ENCODE measurements at places on chromosomes 5 and 9.

DNA sequence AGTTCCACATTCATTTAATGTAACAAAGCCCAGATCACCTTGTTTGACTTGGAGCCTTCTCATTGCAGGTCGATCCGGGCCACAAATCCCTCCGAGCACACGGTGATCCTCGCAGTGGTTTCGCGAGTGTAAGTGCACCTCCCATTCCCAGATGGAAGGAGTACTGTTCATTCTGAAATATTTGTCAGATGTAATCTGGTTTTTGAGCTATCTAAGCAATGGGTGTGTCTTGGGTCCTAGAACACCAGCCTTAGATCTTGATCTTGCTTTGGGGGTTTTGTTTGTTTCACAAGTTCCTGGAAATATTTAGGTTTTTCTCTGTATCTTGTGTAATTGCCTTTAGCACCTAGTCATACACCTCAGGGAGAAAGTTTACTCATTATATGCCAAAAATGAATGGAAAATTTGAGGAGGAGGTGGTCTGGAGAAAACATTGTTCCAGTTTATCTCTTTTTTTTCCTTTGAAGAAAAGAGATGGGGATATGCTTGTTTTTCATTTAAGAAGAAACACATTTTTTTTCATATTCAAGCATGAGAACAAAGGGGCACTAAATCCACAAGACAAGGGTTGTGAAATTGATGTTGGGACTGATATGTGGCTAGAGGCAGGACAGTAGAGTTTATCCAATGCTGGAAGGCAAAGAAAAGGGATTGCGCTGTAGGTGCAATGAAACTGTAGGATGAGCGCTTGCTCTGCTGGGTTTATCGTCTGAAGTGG lies 118.6 kb downstream of the PDE8B start:
- DNase-seq = peak; percentile 62

GRCh38 chr9:35085078-35085477 lies 5.3 kb upstream of the FANCG start:
- DNase-seq = no peak

DNA sequence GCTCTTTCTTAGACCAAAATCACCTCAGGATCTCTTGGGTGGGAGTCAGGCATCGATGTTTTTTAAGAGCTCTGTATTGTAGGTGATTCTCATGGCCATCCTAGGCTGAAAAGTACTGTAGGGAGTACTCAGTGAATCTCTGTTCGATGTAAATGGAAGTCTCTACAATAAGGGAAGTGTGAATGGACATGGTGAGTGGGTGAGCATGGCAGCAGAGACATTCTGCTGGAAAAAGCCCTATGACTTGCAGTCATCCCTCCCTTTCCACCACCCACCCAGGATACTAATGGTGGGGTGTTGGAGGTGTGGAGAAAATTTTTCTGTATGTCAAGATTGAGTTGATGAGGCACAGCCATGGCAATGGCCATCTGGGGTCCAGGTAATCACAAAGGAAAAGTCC lies 30.9 kb downstream of the ZNF366 start:
- no peak for DNase-seq

DNA sequence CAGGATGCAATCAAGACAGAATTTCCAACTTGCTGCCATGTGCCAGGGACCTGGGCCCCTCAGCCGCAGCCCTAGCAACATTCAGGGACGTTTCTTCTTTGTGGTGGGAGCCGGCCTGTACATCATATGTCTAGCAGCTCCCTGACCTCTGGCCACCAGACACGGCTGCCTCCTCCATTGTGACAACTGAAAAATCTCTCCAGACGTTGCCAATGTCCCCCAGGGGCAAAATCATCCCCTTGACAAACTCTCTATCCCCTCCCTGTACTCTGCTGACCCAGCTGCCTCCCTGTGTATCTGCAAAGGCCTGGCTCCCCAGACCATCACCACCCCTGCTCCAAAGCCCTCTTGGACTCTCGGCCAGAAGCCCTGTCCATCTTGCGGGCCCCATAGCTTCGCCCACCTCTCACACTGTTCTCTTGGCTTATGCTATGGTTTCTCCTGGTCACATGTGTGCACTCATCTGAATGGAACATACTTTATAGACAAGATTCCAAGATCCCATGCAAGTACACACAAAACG lies 40.8 kb downstream of the BICD2 start:
- DNase-seq = no peak

DNA sequence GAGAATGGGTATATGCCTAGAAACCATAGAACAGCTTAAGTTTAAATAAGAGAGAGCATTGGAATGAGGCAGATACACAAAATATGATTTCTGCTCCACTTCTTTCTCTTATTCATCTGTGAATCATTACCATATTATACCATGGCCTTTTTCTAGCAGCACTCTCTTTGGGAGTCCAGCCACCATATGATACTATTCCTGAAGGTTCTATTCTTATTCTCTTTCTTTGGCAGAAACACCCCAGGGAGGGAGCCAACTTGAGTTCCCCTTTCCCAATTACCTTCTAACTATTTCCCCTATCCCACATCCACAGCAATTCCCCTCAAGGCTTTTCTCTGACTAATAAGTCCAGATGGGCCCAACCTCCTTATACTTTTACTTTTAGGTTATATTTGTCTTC lies 55.9 kb downstream of the NDUFAF2 start:
- no peak for DNase-seq

DNA sequence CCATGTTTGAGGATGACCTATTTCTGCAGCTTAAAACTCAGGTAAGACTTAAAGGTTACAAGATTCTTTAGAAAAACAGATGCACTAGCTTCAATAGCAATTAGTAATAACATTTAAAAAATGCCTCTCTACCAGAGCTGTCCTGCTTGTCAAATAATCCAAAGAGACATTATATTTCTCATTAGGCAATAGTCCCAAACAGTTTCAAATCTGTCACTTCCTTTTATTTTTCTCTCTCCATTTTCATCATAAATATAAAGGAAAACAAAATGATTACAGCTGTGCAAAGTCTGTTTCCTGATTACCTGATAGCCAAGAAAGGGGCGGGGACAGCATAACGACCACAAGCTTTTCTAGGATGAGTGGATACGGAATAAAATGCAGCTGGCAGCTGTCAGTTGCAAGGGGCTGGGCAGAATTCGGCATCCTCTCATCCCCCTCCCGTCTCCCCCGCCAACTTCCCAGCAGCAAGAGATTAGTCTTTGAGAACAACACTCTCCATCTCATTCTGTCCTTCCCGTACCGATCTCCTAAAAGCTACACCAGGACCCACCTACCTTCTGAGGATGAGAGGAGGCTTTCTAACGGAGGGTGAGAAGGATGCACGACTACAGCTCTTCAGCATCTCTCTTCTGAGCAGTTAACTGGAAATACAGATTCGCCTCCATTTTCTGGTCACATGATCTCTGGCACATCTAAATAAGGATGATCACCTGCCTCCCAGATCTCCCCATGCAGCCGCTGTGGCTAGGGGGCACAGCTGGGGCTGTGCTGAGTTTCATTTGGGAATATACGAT lies 72.5 kb upstream of the PCA3 start:
- peak; percentile 41 for DNase-seq

GRCh38 chr9:91163773-91164471 lies 197.8 kb downstream of the AUH start:
- peak; percentile 42 for DNase-seq
